HepG2 (cell line): ENCODE measurements at places on chromosomes 5 and 9. TPM values are rescaled to one million over a fixed set of nuclear protein-coding genes. Genes with fewer than 3 reads are reported as not detected.

SPATA31E1 gene
- total RNA-seq, result not detected in 2 replicates

ZNF782 gene
- 4.7 and 4.9 TPM in 2 replicates for total RNA-seq

KIF4B gene
- 0.04 and 0.11 TPM in 2 replicates for total RNA-seq

ZNF367 gene
- 7.7 and 8.1 TPM in 2 replicates for total RNA-seq

SPATA31D1 gene
- not detected in 2 replicates for total RNA-seq
